Dermis lymphatic vessel endothelial cell (primary cell): ENCODE measurements at places on chromosomes 7 and 10. TPM values are rescaled to one million over a fixed set of nuclear protein-coding genes. Genes with fewer than 3 reads are reported as not detected.

The MKX gene
- under 0.01 TPM in 2 replicates for total RNA-seq

The EPO gene
- total RNA-seq, result not detected in 2 replicates

The GIMAP5 gene
- 420 and 509 TPM in 2 replicates for total RNA-seq

The PLCE1 gene
- total RNA-seq, result 0.86 and 1.6 TPM in 2 replicates

The SPDYE8 gene
- total RNA-seq, result not detected in 2 replicates

The ICA1 gene
- 44.1 and 54.1 TPM in 2 replicates for total RNA-seq

The ELN gene
- 9.0 and 12.4 TPM in 2 replicates for total RNA-seq

The TMEM26 gene
- under 0.01 and 0.09 TPM in 2 replicates for total RNA-seq

The RGS10 gene
- total RNA-seq, result 0.54 and 2.1 TPM in 2 replicates

The PLPP4 gene
- total RNA-seq, result 0.43 TPM in 1 of 2 replicates, not detected in the other

The EVX1 gene
- total RNA-seq, result not detected in 2 replicates

The ZNF92 gene
- 8.2 and 8.4 TPM in 2 replicates for total RNA-seq

The GPC2 gene
- 1.3 and 3.5 TPM in 2 replicates for total RNA-seq

The PDE1C gene
- 0.17 and 0.65 TPM in 2 replicates for total RNA-seq
